Stimulated activated CD8-positive, alpha-beta memory T cell treated with anti-CD3 and anti-CD28 coated beads, Interleukin-4, amount 100 ng/mL, for 1 hour (primary cell): ENCODE measurements at places on chromosomes 4 and X.

GRCh38 chr4:99099311-99099710 is 10.7 kb upstream of the ADH5 start:
- DNase-seq, result no peak

DNA sequence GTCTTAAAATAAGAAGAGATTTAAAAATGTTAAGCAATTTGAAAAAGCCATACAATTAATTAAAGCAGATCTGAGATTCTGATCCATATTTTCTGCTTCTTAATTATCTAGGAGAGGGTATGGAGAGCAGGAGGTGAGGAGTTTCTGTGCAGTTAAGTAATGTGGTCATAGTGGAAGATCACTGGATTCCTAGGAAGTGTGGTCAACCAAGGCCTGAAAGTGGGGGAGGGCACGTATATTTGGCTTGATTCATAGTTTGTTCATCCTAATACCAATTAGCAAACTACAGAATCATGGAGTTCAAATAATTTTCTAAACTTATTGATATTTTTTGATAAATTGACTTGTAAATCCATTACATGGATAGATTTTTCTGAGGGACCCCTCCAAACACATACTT is 768.3 kb downstream of the RAPGEF2 start:
- no peak for DNase-seq

DNA sequence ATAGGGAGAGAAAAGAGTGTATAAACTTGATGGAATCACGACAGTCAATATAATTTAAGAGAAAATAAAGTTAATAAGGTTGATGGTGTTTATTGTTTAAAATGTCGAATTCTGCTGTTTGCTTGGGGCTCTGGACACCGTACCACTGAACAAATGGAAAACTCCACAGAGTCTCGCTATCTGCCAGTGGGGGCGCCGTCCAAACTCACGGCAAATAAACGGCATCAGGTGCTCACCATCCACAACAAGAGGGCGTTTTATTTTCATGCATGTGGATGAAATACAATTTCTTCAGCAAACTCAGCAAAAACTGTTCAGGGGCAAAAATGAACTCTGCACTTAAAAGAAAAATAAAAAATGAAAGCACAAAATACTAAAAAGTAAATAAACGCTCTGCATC is 46.6 kb upstream of the FAM47C start:
- no peak for DNase-seq

- DNase-seq, result no peak
Measured at GRCh38 chr4:18109676-18110075, 88.1 kb upstream of the LCORL start.

- DNase-seq, result no peak
Measured at GRCh38 chr4:14924812-14925344, 77.4 kb upstream of the CPEB2 start.

GRCh38 chrX:49992853-49993252 is 70.5 kb downstream of the CLCN5 start:
- no peak for DNase-seq

DNA sequence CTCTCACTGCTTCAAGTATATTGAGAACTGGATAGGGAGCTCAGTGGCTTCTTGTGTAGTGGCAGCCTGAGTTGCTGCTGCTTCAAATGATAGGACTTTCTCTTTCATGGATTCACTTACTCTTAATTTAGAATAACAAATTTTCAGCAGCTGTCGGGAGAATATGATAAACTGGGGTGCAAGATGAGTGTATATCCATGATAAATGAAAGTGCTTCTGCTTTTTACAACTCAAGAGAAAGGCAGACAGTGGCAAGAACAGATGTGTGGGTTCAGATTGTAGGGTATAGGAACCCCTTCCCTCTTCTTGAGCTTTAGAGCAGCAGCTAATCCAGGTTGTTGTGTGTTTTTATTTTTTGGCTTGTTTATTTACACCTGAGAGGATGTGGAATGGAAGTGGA is 1.0 kb downstream of the SH3BGRL start:
- no peak for DNase-seq
